Spinal cord (tissue), 10 donors: ENCODE measurements at places on chromosomes 7 and 10. TPM values are rescaled to one million over a fixed set of nuclear protein-coding genes. Genes with fewer than 3 reads are reported as not detected.

The C10orf62 gene
- 0.50 TPM for total RNA-seq

- no peak for DNase-seq
Measured at GRCh38 chr7:117021986-117022385, 68.7 kb downstream of the ST7 start.

The ZNF727 gene
- total RNA-seq: 0.50 TPM

DNA sequence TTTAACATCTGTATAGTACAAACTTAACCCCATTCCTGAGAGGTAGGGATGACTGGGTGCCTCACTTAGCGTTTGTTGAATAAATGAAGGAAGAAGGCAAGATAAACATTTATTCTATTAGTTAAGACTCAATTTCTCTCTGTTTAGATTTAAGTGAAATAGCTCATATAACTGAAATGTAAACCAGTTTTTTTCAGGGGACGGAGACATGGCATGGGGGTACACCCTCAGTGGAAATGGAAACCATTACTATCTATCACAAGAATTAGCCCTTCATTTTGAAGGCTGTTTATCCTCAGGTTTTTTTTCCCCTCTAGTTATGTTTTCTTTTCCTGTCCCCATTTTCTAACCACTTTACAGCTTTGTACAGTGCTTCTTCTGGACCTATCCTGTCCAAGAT is 35.6 kb upstream of the PDLIM1 start:
- no peak for DNase-seq

The CLDN3 gene
- total RNA-seq: not detected

GRCh38 chr10:13382703-13383398 is 34.8 kb upstream of the SEPHS1 start:
- DNase-seq: peak; percentile 4

The ITGA8 gene
- 55.2 TPM for total RNA-seq

DNA sequence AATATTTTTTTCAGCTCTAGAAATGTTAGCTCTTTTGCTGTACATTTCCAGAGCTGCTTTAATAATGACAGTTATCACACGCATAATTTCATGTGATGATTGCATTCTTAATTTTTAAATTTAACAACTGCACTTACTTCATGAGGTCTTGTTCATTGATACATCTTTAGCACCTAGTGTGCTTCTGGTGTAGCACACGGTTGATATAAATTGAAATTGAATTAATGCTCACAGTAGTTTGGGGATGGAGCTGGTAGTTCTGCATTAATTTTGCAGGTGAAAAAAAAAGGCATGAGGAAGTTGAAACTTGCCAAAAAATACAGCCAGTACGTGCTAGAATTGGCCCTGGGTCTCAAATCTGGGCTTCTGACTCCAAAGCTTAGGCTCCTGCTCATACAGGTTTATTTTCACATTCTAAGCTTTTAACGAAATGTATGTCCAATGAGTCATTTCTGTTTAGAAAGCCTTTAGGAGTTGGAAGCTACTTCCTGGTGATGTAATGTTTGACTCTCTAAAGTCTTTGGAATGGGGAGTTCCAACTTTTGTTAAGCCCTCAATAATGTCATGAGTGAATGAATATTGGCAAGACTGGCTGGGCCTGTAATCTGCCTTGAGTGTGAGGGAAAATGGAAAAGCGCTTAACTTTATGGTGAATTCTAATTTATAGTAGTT is 62.5 kb downstream of the DAGLB start:
- no peak for DNase-seq

The PRTFDC1 gene
- total RNA-seq: 32.0 TPM
